EH (cell line): ENCODE measurements at places on chromosomes 7 and 10.

DNA sequence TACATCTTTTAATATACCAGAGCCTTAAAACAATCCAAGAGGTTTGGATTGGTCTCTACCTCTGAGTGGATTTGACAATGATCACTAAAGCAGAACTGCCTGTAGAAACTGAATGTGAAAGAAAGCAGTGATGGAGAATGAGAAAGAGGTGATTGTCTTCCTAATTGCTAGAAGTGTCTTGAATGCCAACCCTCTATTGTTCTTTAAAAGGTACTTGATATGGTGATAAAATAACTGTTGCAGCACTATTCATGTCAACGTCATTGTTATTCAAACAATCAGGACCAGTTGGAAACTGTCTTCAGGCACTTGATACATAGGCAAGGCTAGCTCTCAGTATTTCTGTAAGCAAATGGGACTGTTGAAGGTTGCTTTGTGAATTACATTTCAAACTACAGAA, 47.9 kb upstream of the ITPRID1 start:
- DNase-seq, result no peak

DNA sequence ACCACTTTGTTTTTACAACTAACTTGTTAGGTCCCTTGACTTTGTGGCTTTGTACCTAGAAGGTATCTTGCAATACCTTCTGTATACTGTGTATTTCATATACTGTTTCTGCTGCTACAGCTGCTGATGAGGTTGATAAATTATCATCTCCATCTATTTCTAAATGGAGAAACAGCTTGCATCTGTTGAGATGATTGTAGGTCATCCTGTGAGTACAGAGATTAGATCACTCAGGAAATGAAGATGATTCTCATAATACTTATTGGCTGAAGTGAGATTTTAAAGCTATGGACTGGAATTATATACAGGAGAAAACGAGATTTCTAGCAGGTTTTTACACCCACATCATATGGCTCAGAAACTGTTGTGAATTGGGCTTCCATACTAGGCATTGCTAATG, 280.5 kb downstream of the KCND2 start:
- DNase-seq, result no peak

DNA sequence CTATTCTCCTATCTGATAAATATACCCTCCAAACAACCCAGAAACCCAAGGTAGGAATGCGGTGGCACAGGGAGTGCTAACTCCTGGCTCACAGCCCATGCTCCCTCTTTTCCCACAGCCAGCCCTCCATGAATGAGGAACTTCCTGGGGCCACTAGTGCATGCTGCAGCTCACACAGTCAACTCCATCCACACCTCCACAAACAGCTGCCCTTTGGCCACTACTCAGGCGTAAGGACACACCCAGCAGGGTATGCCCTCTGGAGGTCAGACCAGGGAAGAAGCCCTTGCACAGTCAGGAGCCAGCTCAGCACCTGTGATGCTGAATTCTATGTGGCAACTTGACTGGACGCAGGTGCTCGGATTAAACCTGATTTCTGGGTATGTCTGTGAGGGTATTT, 85.2 kb upstream of the PIK3CG start:
- no peak for DNase-seq

GRCh38 chr10:79436066-79436849, 9.2 kb downstream of the ZCCHC24 start:
- DNase-seq, result no peak

DNA sequence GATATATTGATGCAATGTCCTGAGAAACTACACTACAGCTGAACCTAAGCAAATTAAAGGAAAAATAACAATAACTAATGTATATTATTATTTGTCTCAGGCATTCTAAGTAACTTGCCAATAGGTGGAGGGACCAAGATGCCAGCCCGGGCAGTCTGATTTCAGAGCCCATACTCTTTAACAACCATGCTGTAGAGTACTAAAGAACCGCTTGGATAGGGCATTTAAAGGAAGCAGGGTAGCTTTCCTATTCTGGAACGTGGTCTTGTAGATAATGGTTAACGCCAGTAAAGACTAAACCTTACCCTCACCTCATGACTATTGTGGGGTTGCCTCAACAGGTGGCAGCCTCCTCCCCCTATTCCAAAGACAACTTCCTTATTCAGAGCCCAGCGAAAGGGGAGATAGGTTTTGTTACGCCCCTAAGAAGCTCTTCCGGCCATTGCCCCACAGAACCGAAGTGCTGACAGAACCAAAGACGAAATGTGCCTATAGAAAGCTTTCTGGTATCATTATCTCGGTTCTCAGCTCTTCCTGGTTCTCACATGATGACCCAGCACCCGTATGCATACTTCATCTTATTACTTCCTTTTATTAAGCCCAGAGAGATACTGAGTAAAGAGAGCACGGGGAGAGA, 707 bp upstream of the C1GALT1 start:
- no peak for DNase-seq

GRCh38 chr7:4841007-4841784, 20.6 kb downstream of the PAPOLB start:
- DNase-seq, result no peak

DNA sequence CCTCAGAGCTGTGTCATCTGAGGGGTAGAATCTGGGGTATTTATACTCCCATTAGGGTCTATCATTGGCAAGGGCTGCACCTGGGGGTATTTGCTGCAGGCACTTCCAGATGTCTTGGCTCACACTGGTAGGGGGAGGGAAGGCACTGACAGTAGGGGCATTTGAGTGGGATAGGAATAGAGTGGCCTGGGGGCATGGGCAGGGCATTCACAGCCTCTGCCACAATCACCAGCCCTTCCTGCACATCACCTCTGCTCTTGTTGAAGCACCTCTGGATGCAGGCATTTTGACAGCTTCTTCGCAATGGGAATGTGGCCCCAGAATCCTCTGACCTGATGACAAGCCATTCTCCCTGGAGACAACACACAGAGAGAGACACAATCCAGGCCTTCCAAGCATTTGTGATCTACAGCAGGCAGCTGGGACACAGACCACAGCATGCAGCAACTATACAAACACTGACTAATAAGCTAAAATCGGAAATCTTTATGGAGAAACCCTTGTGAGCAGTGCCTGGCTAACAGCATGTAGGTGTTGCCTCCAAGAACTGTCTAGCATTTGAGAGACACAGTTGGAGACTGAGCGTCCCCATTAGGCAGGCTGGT, 178.5 kb downstream of the KCNMA1 start:
- peak; percentile 43 for DNase-seq

GRCh38 chr7:28558236-28558635, 145.9 kb downstream of the CREB5 start:
- no peak for DNase-seq

GRCh38 chr7:102395873-102396709, at the start of gene PRKRIP1:
Gene PRKRIP1 (plus strand): TSS chr7:102396363. CDS start chr7:102396412, 49 bp downstream.
- DNase-seq, result peak; percentile 95

GRCh38 chr10:78327778-78328591, 294.3 kb downstream of the RPS24 start:
- no peak for DNase-seq

GRCh38 chr10:335151-335800, 200.0 kb downstream of the ZMYND11 start:
- no peak for DNase-seq
